ENCODE measurements at places on chromosomes 2 and 18. TPM values are rescaled to one million over a fixed set of nuclear protein-coding genes. Genes with fewer than 3 reads are reported as not detected.

DNA sequence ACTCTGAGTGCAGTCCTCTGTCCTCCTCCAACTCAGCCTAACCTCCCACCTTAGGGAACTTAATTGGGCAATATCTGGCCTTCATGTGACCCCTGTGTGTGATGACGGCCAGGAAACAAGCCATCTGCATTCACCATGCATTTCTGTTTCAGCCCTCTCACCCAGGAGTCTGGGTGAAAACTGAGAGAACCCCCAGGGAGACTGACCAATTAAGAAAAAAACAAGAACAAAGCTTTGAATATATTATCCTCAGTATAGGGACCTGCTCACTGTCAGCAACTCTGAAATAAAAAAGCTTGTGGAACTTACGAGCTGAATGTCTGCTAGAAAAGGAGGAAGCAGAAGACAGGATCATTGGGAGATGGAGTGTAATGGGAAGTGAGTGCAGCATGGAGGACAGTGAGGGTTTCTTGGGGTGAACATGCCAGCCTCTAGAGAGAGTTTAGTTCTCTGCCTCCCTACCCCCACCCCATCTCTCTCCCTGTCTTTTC lies 9.5 kb downstream of the MAPRE2 start:
- DNase-seq = no peak
- H3K27me3 ChIP-seq = no peaks in the 10 kb centered on the region
- H3K27ac ChIP-seq = no peak overlapping the region
- H3K36me3 ChIP-seq = no peaks in the 10 kb centered on the region

GRCh38 chr2:104606056-104606455 lies 247.9 kb upstream of the POU3F3 start:
- DNase-seq = no peak
- H3K4me1 ChIP-seq = no peaks in the 10 kb centered on the region
- H3K27me3 ChIP-seq = no peaks in the 10 kb centered on the region
- no peaks in the 10 kb centered on the region for H3K36me3 ChIP-seq
- no peak overlapping the region for H3K27ac ChIP-seq

DNA sequence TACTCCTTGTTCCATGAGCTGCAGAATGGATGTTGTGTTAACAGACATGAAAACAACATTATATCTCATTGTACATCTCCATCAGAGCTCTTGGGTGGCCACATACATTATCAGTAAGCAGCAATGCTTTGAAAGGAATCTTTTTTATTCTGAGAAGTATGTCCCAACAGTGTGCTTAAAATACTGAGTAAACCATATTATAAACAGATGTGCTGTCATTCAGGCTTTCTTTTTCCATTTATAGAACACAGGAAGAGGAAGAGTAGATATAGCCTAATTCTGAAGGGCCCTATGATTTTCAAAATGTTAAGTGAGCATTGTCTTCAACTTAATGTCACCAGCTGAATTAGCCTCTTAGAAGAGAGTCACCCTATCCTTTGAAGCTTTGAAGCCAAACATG lies 44.3 kb upstream of the CABYR start:
- H3K4me3 ChIP-seq = no peak overlapping the region
- no peaks in the 10 kb centered on the region for H3K4me1 ChIP-seq
- peaks cover 4% of the 10 kb centered on the region for H3K36me3 ChIP-seq
- no peak for DNase-seq
- no peak overlapping the region for H3K27ac ChIP-seq

GRCh38 chr2:72570413-72570812 lies 255.4 kb downstream of the EXOC6B start:
- no peaks in the 10 kb centered on the region for H3K36me3 ChIP-seq
- no peaks in the 10 kb centered on the region for H3K4me1 ChIP-seq
- no peak overlapping the region for H3K27ac ChIP-seq

SLC23A3 gene
- total RNA-seq = 1.4 TPM

BARD1 gene
- total RNA-seq = 14.5 TPM

GRCh38 chr18:6948281-6949055 lies 169.1 kb downstream of the LAMA1 start:
- no peaks in the 10 kb centered on the region for H3K27me3 ChIP-seq
- H3K27ac ChIP-seq = peak overlapping the region; percentile 40
- H3K4me3 ChIP-seq = no peak overlapping the region
- DNase-seq = no peak

- H3K27ac ChIP-seq = no peak overlapping the region
- H3K4me3 ChIP-seq = no peak overlapping the region
- DNase-seq = no peak
- no peaks in the 10 kb centered on the region for H3K27me3 ChIP-seq
These were observed 52.8 kb downstream of the MYO7B start for GRCh38 chr2:127588241-127588640.

GRCh38 chr2:172836347-172836821 lies 100.7 kb downstream of the RAPGEF4 start:
- DNase-seq = no peak
- H3K4me1 ChIP-seq = no peaks in the 10 kb centered on the region
- H3K27ac ChIP-seq = no peak overlapping the region
- H3K4me3 ChIP-seq = no peak overlapping the region
- no peaks in the 10 kb centered on the region for H3K27me3 ChIP-seq
- H3K36me3 ChIP-seq = no peaks in the 10 kb centered on the region

DNA sequence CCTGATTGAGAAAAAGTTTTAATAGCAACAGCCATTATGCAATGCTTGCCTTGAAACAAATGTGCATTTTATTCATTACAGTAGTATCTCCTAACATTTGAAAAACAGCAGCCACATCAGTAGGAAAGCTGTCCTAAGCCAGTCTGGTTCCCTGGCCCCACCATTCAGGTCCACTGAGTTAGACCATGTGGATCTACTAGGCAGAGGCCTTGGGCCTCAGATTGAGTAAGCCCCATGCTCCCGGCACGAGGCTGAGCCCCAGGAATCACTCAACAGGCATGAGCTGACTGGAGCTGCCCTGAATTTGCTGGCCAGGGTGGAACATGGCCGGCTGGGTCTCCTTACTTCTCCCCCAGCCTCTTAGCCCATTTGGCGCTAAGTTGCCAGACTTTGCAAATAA lies 103.4 kb downstream of the ZFP36L2 start:
- no peaks in the 10 kb centered on the region for H3K36me3 ChIP-seq
- no peak overlapping the region for H3K4me3 ChIP-seq
- no peak for DNase-seq
- H3K27me3 ChIP-seq = no peaks in the 10 kb centered on the region
- H3K27ac ChIP-seq = no peak overlapping the region
- peaks cover 3% of the 10 kb centered on the region for H3K4me1 ChIP-seq

IL18R1 gene
- total RNA-seq = 25.5 TPM

- no peak for DNase-seq
- H3K27ac ChIP-seq = no peak overlapping the region
- H3K4me3 ChIP-seq = no peak overlapping the region
- no peaks in the 10 kb centered on the region for H3K4me1 ChIP-seq
These were observed 17.3 kb downstream of the PLCL1 start for GRCh38 chr2:197821550-197822289.

DNA sequence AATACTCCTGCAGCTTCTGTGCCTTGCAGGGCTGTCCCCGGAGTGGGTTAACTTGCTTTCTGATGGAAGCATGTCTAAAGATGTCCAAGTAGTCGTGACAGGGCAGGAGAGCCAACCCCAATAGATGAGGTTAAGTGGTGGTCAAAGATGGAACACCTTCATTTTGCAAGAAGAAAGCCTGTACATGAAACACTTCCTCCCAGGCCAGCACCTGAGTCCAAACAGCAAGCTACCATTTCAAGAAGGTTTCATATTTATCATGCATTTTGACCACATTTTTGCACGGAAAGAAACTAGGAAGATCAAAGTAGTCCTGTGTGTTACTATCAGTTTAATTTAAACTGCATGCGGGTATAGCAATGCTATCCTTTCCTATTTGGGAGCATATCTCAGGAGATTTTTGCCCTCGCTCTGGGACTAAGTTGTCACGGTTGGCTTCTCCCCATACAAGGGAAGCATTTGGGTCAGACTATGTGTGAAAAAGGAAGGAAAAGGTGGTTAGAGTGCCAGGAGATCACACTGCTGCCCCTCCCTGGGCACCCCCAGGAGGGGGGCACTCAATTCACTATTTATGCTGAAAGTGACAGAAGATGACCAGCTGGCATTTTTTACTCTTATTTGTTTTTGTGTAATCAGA lies 187.6 kb downstream of the ZNF521 start:
- no peak overlapping the region for H3K27ac ChIP-seq
- H3K27me3 ChIP-seq = no peaks in the 10 kb centered on the region
- H3K36me3 ChIP-seq = no peaks in the 10 kb centered on the region
- H3K4me1 ChIP-seq = no peaks in the 10 kb centered on the region

GRCh38 chr2:154400563-154401290 lies 297.8 kb upstream of the KCNJ3 start:
- no peaks in the 10 kb centered on the region for H3K36me3 ChIP-seq
- no peak for DNase-seq
- H3K27ac ChIP-seq = no peak overlapping the region
- no peaks in the 10 kb centered on the region for H3K27me3 ChIP-seq

DNA sequence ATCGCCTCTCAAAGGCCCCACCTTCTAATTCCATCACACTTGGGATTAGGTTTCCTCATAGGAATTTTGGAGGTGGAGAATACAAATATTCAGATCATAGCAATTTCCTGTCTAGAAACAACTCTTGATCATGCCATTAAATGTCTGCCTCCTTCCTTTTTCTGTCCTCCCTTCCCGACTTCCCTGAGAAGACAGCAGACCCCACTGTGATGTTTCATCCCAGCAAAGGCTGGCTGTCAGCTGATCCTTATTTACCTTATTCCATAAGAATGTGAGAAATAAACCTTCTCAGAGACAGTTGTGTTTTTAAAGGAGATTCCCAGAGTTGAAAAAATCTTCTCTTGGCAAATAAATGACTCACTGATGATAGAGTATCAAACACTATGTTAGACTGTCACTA lies 133.9 kb downstream of the TDRD15 start:
- no peak for DNase-seq
- no peaks in the 10 kb centered on the region for H3K27me3 ChIP-seq
- H3K4me1 ChIP-seq = no peaks in the 10 kb centered on the region
- no peak overlapping the region for H3K27ac ChIP-seq

GRCh38 chr18:70496353-70497294 lies 207.8 kb downstream of the SOCS6 start:
- no peak overlapping the region for H3K4me3 ChIP-seq
- H3K4me1 ChIP-seq = no peaks in the 10 kb centered on the region
- DNase-seq = no peak
- H3K36me3 ChIP-seq = no peaks in the 10 kb centered on the region
- H3K27ac ChIP-seq = no peak overlapping the region

GRCh38 chr2:189595417-189595816 lies 14.8 kb upstream of the SLC40A1 start:
- DNase-seq = no peak
- no peak overlapping the region for H3K4me3 ChIP-seq
- H3K27me3 ChIP-seq = no peaks in the 10 kb centered on the region
- no peaks in the 10 kb centered on the region for H3K36me3 ChIP-seq

- DNase-seq = no peak
- no peaks in the 10 kb centered on the region for H3K4me1 ChIP-seq
- H3K27me3 ChIP-seq = no peaks in the 10 kb centered on the region
- no peak overlapping the region for H3K4me3 ChIP-seq
- no peaks in the 10 kb centered on the region for H3K36me3 ChIP-seq
These were observed 23.9 kb downstream of the BAZ2B start for GRCh38 chr2:159592441-159592840.

DNA sequence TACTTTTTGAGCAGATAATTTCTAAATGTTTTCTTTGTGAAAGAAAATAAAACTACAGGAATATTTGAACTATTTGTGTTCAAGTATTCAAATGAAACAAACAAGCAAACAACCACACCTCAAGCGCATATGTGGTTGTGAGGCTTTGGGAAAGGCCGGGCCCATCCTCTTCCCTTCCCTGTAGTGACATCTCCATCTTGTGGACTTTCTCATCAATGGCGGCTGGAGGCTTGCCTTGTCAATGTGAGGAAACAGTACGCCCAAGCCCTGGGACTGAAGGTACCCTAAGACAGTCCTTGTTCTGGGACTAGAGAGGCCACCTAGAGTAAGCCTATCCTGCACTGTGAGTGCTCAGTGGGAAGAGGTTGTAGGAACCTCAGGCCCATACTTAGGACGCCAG lies 166.8 kb downstream of the TPGS2 start:
- H3K4me1 ChIP-seq = no peaks in the 10 kb centered on the region
- H3K4me3 ChIP-seq = no peak overlapping the region
- H3K27me3 ChIP-seq = no peaks in the 10 kb centered on the region
- H3K27ac ChIP-seq = no peak overlapping the region

REG1B gene
- total RNA-seq = not detected

DNA sequence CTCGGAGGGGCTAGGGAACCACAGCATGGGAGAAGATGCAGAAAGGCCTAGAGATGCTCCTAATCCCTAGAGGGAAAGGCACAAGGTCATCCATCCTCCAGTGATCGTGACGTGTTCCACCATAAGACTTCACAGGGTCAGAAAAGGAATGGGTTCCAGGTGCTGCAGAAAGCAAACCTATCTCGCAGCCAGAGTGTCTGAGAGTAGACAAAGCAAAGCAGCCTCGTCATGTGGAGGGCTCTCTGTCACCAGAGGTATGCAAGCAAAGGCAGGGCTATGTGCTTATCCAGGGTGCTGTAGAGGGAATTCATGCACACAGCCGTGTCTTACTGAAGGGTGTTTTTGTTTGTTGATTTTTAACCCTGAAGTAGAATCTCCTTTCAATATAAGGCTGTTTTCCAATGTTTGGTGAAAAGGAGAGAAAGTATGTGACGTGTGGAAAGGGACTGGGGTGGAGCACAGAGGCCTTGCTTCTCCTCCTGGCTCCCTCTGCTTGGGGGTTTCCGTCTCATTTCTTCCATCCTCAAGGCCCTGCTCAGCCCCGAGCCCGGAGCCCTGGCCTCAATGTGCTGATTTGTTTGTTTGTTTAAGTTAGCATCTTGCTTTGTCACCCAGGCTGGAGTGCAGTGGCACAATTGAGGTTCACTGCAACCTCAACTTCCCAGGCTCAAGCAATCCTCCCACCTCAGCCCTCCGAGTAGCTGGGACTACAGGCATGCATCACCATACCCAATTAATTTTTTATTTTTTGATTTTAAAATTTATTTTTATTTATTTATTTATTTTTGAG lies 3.0 kb downstream of the GPR55 start:
- no peak overlapping the region for H3K4me3 ChIP-seq
- no peaks in the 10 kb centered on the region for H3K4me1 ChIP-seq
- DNase-seq = no peak
- H3K27me3 ChIP-seq = no peaks in the 10 kb centered on the region
- no peak overlapping the region for H3K27ac ChIP-seq

DNA sequence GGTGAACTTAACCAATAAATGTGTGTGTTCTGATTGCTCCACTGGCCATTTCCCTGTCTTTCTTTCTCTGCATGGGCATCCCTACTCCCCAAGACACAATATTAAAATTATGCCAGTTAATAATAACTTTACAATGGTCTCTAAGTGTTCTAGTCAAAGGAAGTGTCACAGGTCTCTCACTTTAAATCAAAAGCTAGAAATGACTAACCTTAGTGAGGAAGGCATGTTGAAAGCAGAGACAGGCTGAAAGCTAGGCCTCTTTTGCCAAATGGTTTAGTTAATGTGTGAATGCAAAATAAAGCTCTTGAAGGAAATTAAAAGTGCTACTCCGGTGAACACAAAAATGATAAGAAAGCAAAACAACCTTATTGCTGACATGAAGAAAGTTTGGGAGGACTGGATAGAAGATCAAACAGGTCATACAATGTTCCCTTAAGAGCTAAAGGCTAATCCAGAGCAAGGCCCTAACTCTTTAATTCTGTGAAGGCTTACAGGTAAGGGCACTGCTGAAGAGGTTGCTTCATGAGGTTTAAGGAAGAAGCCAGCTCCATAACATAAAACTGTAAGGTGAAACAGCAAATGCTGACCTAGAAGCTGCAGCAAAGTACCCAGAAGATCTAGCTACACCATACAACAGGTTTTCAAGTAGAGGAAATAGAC lies 44.0 kb upstream of the ARHGAP15 start:
- H3K27me3 ChIP-seq = no peaks in the 10 kb centered on the region
- no peak overlapping the region for H3K4me3 ChIP-seq
- no peak overlapping the region for H3K27ac ChIP-seq
- no peak for DNase-seq
- no peaks in the 10 kb centered on the region for H3K4me1 ChIP-seq

- H3K4me1 ChIP-seq = peaks cover 28% of the 10 kb centered on the region
- no peak for DNase-seq
- no peaks in the 10 kb centered on the region for H3K27me3 ChIP-seq
- no peaks in the 10 kb centered on the region for H3K36me3 ChIP-seq
These were observed 56.3 kb downstream of the GLI2 start for GRCh38 chr2:120791962-120792297.

Measured in hepatocyte (in vitro differentiated cells).